ENCODE measurements at places on chromosomes 3 and 15.
A peak's percentile ranks its signal among the peaks of the same experiment; 100 is the strongest.

- no peak for DNase-seq
Measured at GRCh38 chr15:52656412-52656811, 22.8 kb downstream of the ATOSA start.

GRCh38 chr3:72912532-72912931 lies 24.7 kb downstream of the GXYLT2 start:
- no peak for DNase-seq

GRCh38 chr15:66017000-66017399 lies 147.7 kb downstream of the RAB11A start:
- no peak for DNase-seq

DNA sequence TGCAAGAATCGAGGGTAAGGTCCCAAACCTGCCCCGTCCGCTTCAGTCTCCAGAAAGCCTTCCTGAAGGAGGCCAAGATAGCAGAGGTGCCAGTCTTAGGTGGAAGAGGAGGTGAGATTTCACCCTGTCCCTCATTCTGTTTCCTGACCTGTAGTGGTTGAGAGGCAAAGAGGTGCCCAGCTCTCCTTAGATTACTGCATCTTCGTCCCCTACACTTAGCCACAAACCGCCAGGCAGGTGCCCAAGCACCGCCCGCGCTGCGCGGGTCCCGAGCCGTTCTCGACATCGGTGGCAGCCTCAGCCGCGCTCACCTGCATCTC lies 23.8 kb upstream of the POLG start:
- no peak for DNase-seq

DNA sequence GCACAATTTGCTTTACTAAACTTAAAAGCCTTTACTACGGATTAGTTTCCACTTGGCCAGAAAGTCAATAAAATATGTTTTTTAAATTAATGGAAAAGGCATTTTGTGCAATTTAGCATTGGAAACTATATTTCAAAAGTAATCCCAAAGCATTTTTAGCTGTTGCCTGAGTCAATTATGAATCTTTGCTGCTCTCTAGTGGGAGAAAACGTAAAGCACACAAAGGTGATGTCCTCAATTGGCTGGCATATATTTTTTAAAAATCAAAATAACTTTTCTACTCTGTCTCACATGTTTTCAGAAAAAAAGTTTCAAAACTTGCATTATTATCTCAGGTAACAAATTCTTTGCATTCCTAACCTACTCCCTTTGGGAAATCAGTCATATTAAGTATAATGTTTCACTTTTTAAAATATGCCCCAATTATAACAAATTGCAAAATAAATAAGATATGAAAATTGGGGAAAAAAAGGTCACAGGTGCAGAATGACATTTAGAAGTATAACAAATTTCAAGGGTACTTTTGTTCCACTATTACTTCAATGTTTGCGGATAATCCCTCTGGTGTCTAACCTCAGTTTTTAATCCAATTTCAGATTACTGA lies 47.2 kb upstream of the TEX55 start:
- peak; percentile 7 for DNase-seq

DNA sequence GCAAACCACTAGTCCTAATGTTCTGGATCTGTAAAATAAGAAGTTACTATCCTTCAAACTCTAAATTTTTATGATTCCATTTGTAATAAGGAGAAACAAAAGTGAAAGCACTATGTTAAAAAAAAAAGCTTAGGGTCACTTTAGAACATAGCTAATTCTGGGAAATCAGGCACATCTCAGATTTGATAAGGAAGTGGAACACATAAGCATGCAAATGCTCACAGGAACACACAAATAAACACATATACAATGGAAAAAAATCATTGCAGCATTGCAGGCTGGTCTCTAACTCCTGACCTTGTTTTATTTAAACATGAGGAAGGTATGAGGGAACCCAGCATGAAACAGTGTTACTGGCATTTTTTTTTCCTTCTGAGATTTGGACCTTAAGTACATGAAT lies 63.2 kb upstream of the TNFSF10 start:
- no peak for DNase-seq

DNA sequence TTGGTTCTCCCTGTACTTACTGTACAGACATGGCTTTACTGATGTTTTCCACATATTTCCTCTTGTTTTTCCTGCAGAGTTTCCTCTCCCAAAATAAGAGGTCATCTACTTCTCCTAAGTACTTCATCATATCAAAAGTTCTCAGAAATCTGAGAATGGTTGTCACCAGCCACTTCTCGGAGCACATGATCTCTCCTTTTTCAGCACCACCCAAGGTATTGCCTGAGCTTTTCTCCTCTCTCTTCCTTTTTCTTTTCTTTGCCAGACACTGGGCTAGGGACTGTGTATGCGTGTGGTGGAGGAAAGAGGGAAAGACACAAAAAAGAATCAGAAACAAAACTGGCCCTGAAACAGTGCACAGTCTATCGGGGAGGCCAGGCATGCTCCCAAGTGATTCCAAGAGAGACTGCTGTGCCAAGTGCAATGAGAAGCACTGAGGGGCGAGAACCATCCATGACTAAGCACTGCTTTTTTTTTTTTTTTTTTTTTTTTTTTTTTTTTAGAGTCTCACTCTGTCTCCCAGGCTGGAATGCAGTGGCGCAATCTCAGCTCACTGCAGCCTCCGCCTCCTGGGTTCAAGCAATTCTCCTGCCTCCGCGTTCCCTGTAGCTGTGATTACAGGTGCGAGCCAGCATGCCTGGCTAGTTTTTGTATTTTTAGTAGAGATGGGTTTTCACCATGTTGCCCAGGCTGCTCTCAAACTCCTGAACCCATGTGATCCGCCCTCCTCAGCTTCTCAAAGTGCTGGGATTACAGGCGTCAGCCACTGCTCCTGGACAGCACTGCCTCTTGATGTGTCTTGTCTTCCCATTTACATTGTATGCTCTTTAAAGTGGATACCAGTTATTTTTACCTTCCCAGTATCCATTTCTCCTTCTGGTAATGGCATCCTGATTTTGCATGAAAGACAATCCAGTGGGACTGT lies 194.0 kb upstream of the FEZF2 start:
- no peak for DNase-seq

Measured in nephron progenitor cell (in vitro differentiated cells).